ENCODE measurements at places on chromosomes 7 and 10.

GRCh38 chr7:17405786-17406185 is 107.3 kb downstream of the AHR start:
- DNase-seq, result no peak

- DNase-seq, result no peak
Observed at GRCh38 chr10:123100030-123100762, 35.6 kb upstream of the HMX3 start.

- DNase-seq, result no peak
Observed at GRCh38 chr7:32266932-32267475, 196.8 kb upstream of the PDE1C start.

GRCh38 chr7:17109020-17109419 is 189.4 kb upstream of the AHR start:
- no peak for DNase-seq

DNA sequence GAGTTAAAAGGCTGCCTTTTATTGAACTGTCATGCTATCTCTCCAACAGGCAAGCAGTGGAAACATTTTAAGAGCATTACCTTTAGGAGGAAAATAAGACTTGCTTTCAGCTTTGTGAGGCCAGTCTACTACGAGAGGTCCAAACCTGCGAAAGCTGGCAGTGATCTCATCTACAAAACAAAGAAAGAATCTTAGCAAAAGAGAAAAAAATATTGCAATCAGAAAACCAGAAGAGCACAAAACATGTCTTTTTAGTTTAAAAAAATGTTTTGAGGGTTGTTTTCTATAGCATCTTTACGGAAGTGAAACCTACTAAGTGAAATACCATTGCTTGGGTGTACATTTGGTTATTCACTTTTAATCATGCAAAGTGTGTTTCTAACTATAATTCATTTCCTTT is 147.9 kb downstream of the CPEB3 start:
- no peak for DNase-seq

- no peak for DNase-seq
Observed at GRCh38 chr7:157791666-157792065, 454.9 kb downstream of the DNAJB6 start.

DNA sequence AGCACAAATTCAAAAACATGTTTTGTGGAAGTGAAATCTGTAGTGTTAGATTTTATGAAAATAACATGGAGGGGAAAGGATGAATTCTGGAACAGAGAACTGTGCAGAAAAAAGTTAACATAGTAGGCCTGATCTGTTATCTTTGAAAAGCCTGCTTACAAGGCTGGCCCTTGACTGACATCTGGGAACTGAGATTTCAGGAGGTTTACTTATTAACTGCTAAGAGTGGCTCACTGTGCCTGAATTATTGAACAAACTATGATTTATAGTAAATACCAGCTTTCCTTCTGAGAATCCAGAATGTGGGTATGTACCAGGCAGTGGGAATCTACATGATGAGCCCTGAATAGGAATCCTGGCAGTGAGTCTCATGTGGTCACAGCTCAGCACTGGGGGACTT is 30.5 kb downstream of the NSUN6 start:
- no peak for DNase-seq

Measured in CD4-positive, alpha-beta T cell (primary cell).